ENCODE measurements at places on chromosomes 7 and 10. TPM values are rescaled to one million over a fixed set of nuclear protein-coding genes. Genes with fewer than 3 reads are reported as not detected.

- peaks cover 26% of the 10 kb centered on the region for H3K4me1 ChIP-seq
- H3K4me3 ChIP-seq = no peak overlapping the region
- peak overlapping the region; percentile 13 for H3K27ac ChIP-seq
- H3K27me3 ChIP-seq = no peaks in the 10 kb centered on the region
Observed at GRCh38 chr7:24974026-24974832, 5.7 kb downstream of the OSBPL3 start.

DNA sequence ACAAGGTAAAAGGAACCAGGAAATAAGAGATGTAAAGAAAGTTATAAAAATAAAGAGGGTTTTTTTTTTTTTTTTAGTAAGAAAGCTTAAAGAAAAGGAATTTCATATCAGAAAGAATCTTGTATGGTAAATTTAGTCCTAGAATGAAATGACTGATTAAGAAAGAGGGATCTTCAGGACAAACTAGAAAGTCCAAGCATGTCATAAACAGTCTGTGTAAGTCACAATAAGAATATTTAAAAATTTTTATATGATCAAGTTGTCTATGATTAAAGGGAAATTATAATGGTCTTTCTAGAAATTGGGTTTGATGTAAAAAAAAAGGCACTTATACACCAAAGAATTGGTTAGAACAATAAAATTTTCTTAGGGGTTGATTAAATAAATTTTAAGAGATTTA is 289.5 kb downstream of the XPNPEP1 start:
- no peaks in the 10 kb centered on the region for H3K36me3 ChIP-seq
- H3K4me3 ChIP-seq = no peak overlapping the region
- no peaks in the 10 kb centered on the region for H3K4me1 ChIP-seq

- no peaks in the 10 kb centered on the region for H3K27me3 ChIP-seq
- no peak overlapping the region for H3K27ac ChIP-seq
- H3K36me3 ChIP-seq = no peaks in the 10 kb centered on the region
- DNase-seq = no peak
Observed at GRCh38 chr7:35268953-35269352, 15.1 kb upstream of the TBX20 start.

GRCh38 chr7:27154901-27155815 is 1.3 kb downstream of the HOXA7 start:
- no peaks in the 10 kb centered on the region for H3K27me3 ChIP-seq
- no peak for DNase-seq

MAPK8 gene
- total RNA-seq = 54.7 TPM

VSTM2A gene
- total RNA-seq = not detected

ACHE gene
- total RNA-seq = not detected

STRIP2 gene
- 2.2 TPM for total RNA-seq

All from IMR-90 (cell line).